A375 (cell line): ENCODE measurements at places on chromosomes 3 and 15. TPM values are rescaled to one million over a fixed set of nuclear protein-coding genes. Genes with fewer than 3 reads are reported as not detected.

Gene KLHL40
- total RNA-seq: not detected in 2 replicates

Gene B3GALNT1
- total RNA-seq: not detected in 2 replicates

Gene SLC24A5
- total RNA-seq: not detected in 2 replicates

Gene SI
- total RNA-seq: not detected in 2 replicates

Gene CHRM5
- not detected in 2 replicates for total RNA-seq

Gene LMAN1L
- total RNA-seq: 0.16 and 0.64 TPM in 2 replicates

Gene TRIM42
- total RNA-seq: not detected in 2 replicates
